A549 treated with dexamethasone at 1 μM for 4 hours (cell line): ENCODE measurements at places on chromosomes 5 and 9. TPM values are rescaled to one million over a fixed set of nuclear protein-coding genes. Genes with fewer than 3 reads are reported as not detected.

The GARIN3 gene
- not detected in 5 replicates for total RNA-seq

The ADAMTS12 gene
- 5.7 to 7.6 TPM (median 7.3 TPM) in 5 replicates for total RNA-seq

The RNF183 gene
- 0.07 to 0.17 TPM (median 0.11 TPM) in 3 of 5 replicates, not detected in the others for total RNA-seq

The SCGB3A2 gene
- total RNA-seq, result not detected in 5 replicates

The ACO1 gene
- total RNA-seq, result 24.3 to 31.6 TPM (median 30.0 TPM) in 5 replicates

The PAEP gene
- total RNA-seq, result 0.14 to 0.45 TPM (median 0.36 TPM) in 5 replicates

The SETX gene
- 18.5 to 23.5 TPM (median 21.1 TPM) in 5 replicates for total RNA-seq

The SPINK7 gene
- total RNA-seq, result not detected in 5 replicates

The ACOT12 gene
- 0.08 to 0.09 TPM in 2 of 5 replicates, not detected in the others for total RNA-seq

The CDKN2B gene
- not detected in 5 replicates for total RNA-seq

The PCDHB3 gene
- total RNA-seq, result 0.04 to 0.30 TPM (median 0.15 TPM) in 4 of 5 replicates, not detected in the other

The GPR150 gene
- total RNA-seq, result 0.06 to 0.20 TPM (median 0.13 TPM) in 5 replicates

The HBEGF gene
- 5.5 to 6.7 TPM (median 5.7 TPM) in 5 replicates for total RNA-seq

The ODF2 gene
- total RNA-seq, result 19.8 to 28.8 TPM (median 27.4 TPM) in 5 replicates

The MYORG gene
- 5.1 to 8.1 TPM (median 7.2 TPM) in 5 replicates for total RNA-seq

The PTGDS gene
- 0.28 to 1.4 TPM (median 0.77 TPM) in 5 replicates for total RNA-seq

The OTP gene
- 0.08 to 0.12 TPM (median 0.11 TPM) in 5 replicates for total RNA-seq

The CDH9 gene
- not detected in 5 replicates for total RNA-seq

The TMEM174 gene
- total RNA-seq, result not detected in 5 replicates

The ADAMTS13 gene
- 0.30 to 0.49 TPM (median 0.40 TPM) in 5 replicates for total RNA-seq

The CD274 gene
- total RNA-seq, result 1.1 to 2.1 TPM (median 1.3 TPM) in 5 replicates

The LOX gene
- 1.1 to 2.5 TPM (median 1.6 TPM) in 5 replicates for total RNA-seq

The IFNB1 gene
- total RNA-seq, result 0.10 TPM in 1 of 5 replicates, not detected in the others

The LHX6 gene
- total RNA-seq, result 2.9 to 3.7 TPM (median 3.2 TPM) in 5 replicates

The NUTM2F gene
- not detected in 5 replicates for total RNA-seq

The LARP1 gene
- 116 to 184 TPM (median 167 TPM) in 5 replicates for total RNA-seq

The IL4 gene
- total RNA-seq, result not detected in 5 replicates

The CFAP77 gene
- total RNA-seq, result 0.05 to 0.22 TPM (median 0.07 TPM) in 3 of 5 replicates, not detected in the others

The ANKRD31 gene
- total RNA-seq, result 0.03 to 0.06 TPM (median 0.05 TPM) in 4 of 5 replicates, not detected in the other

The IRX4 gene
- 0.24 to 0.47 TPM (median 0.32 TPM) in 5 replicates for total RNA-seq

The LVRN gene
- 0.02 to 0.07 TPM (median 0.05 TPM) in 4 of 5 replicates, not detected in the other for total RNA-seq

The STK10 gene
- 15.4 to 24.3 TPM (median 21.7 TPM) in 5 replicates for total RNA-seq
